ENCODE measurements at places on chromosomes 16 and 17.

GRCh38 chr17:29577385-29578211 lies 9.1 kb downstream of the TP53I13 start:
- DNase-seq: no peak

DNA sequence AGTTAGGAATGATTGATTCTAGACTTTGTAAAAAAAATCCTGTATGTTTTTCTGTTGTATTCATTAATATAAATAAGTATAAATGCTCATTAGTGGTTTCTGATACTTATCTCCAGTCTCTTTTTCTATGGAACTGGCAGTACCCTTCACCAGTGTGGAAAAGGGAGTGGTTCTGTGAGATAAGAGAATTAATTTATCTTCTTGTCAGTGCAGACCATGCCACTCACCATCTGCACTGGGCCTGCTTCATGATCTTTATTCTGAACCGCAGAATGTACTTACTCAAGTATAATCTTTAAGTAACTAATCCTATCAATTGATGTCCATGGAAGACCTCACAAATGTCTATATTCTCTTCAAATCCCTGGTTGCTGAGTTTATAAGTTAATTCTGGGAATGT lies 836.1 kb upstream of the CDH8 start:
- no peak for DNase-seq

DNA sequence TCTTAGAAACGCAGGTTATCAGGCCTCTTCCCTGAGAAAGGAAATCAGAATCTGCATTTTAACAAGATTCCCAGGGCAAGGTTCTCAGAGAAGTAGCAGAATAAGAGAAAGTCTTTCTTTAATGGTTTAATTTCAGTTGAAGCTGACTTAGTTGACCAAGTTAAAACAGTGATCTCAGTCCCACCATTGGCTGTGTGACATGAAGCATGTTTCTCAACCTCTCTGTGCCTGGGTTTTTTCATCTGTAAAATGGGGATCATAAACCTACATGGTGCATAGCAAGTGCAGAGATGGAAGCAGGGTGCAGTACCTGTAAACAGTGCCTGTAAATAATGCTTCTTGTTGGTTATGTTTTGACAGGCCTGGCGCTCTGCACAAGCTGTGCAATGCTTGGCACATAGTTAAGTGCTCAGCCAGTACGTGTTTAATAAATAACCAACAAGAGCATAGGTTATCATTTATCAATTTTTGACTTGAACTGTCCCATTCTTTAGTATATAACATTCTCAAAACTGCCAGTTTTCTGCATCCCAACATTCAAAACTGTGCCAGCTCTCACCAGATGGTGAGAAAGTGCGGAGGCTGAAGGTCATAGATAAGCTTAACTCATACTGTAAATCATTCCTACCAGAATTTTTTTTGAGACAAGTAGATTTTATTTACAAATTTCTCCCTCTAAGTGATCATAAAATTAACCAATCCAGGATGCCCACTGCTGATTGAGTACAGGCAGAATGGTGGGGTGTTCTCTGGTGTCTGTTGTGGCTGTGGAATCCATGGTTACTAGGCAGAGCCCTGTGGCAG lies 6.9 kb downstream of the C17orf67 start:
- no peak for DNase-seq

DNA sequence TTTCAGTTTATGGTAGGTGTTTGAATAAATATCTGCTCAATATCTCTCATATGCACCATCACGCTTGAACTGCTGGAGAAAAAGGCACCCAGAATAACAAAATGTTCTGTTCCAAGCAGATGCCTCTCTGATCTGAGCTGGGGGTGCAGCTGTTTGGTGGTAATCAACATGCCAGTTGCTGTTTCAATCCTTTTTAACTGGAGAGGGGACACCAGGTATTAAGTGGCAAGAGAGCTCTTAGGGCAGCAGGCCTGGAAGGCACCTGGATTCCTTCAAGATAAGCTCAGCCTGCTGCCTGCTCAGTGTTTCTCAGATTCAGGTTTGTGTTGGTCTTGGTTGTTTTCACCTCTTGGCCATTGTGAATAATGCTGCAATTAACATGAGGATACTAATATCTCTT lies 27.2 kb upstream of the VAT1L start:
- DNase-seq: no peak

DNA sequence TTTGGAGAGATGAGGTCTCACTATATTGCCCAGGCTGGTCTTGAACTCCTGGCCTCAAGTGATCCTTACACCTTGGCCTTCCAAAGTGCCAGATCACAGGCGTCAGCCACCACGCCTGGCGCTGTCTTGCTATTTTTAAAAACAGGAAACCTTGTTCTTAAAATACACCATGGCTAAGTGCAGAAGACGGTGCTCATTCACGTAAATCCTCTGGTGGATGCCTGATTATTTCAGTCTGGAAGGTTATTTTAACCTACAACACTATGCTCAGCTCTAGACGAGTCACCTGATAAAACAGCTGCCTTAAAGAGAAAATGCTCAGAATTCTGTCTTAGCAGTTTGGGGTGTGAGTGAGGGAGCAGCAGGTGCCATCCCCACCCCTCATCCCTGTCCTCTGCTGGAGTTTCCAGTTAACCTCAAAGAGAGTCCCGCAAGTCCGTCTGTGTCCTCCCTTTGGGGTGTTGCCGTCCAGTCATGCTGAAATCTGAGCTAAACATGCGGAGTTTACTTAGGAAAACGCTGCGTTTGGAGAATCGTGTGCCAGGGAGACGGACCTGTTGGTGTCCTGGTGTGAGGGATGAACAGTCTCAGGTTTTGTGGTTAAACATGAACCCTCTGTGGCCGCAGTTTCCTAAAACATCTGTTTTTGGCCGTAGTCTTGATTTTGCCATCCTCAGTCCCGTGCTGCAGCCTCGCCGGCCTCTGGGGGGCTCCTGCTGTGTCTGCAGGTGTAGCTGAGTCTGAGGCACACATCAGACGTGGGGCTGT lies 17.1 kb downstream of the SPG7 start:
- no peak for DNase-seq

GRCh38 chr16:58428621-58429542 lies 36.6 kb downstream of the GINS3 start:
- DNase-seq: no peak

DNA sequence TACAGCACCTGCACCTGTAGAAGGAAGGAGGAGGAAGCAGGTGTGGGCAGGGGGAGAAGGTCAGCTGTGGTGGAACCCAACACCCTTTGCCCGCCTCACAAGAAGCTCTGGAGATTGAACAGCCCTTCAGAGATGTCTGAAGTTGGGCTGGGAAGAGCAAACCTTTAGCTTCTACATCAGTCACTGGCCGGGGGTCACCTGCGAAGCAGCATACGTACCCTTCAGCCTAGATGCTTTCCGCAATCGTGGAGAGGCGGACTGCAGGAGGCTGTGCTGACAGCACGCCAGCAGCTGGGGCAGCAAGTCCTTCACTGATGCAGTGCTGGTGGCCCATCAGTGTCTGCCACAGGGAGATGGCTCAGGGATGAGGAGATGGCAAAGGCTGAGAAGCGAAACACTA lies 5.2 kb upstream of the HS3ST3B1 start:
- DNase-seq: no peak

DNA sequence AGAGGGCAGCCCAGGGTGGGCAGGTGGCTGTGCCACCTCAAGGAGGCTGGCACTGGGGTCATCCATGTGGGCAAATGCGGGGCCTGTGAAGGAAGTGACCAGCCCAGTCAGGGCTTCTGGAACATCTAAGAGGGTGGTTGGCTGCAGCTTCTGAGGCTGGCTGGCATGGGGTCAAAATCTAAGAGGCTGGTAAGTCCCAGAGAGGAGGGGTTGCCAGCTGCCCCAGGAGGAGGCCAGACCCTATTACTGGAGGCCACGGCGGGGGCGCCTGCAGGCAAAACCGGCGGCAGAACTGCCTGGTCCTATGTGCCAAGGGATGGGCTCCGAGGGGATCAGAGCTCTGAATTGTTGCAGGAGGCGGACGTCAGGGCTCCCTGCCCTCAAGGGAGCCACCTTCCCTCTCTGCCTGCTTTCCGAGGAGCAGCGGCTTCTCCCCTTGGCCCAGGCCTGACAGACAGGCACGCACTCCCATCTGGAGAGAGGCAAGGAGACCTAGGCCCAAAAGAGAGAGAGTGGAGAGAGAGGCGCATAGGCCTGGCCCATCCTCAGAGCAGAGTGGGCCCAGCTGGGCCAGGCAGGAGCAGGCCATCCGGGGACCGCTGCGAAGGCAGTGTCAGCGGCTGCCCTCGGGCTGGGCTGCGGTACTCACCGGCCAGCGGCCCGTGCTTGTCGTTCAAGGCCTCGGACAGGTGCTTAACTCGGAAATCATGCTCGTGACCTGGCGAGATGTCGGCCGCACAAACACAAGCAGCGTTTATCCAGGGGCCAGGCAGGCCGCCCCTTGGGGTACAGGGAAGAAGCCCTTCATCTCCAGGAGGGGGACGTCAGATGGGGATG lies 10.9 kb downstream of the ZACN start:
- DNase-seq: no peak

DNA sequence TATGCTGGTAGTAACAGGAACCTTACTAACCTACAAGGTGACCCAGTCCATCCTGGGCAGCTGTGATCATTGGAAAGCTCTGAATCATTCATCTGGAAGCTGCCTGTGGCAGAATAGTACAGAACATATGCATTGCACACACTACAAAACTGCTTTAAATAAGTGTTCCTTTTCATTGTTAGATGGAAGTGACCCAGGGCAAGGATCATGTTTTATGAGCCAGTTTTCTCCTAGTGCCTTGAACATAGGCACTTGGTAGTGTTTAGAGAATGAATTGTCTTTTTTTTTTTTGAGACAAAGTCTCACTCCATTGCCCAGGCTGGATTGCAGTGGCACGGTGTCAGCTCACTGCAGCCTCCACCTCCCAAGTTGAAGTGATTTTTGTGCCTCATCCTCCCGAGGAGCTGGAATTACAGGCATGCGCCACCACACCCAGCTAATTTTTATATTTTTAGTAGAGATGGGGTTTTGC lies 55.4 kb downstream of the TENT4B start:
- DNase-seq: no peak

DNA sequence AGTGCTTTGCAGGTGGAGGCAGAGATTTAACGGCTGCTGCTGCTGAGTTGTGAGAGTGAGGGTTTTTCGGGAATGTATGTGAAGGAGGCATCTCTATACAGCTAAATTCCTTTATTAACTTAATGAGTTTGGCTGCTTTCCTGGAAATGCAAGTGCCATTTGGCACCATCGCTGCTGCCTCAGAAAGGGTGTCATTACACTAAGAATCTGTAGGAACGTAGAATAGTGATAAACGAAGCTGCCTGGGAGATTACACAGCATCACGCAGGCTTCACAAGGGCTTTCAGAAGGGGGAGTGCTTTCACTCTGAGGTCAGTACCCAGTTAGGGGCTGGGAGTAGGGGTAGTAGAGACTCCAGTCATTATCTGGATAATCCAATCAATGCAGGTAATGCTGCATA lies 14.1 kb upstream of the NLRP1 start:
- no peak for DNase-seq

DNA sequence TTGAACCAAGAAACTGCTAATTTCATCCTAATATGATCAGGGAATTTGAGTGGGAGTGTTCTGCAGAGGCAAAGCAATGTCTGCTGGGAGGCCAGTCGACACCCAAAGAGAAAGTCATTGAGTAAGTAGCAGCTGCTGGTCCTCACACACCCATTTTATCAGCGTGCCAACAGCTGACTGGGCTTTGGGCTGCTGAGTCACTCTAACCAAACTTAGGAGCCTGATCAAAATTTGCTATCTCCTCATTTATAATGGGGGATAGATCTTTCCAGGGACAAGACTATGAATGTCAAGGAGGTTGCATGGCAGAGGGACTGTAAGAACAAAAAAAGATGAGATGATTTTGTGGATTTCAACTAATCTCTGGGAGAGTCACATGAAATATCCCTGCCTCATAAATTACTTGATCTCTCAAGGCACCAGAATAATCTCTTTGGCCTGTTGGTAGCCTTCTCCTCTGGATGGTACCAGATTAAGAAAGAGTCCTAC lies 32.9 kb downstream of the CPSF4L start:
- no peak for DNase-seq

DNA sequence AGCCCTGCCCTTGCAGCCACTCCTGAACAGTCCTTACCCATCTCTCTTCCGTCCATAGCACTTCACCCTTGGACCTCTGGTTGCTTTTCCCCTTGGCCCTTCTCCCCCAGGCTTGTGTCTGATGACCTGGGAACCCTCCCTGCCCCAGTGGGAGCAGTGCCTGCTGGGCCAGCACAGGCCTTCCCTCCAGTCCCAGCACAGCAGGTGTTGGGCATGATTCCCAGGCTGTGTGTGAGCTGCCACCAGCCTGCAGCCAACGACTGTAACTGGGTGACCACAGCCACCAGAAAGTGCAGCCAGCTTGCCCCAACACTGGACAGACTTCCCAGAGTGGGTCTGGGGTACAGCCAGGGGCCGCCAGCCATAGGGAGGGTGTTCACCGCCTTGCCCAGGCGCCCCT lies 30.0 kb downstream of the CRAMP1 start:
- no peak for DNase-seq

GRCh38 chr17:69503711-69504110 lies 89.2 kb downstream of the MAP2K6 start:
- no peak for DNase-seq

DNA sequence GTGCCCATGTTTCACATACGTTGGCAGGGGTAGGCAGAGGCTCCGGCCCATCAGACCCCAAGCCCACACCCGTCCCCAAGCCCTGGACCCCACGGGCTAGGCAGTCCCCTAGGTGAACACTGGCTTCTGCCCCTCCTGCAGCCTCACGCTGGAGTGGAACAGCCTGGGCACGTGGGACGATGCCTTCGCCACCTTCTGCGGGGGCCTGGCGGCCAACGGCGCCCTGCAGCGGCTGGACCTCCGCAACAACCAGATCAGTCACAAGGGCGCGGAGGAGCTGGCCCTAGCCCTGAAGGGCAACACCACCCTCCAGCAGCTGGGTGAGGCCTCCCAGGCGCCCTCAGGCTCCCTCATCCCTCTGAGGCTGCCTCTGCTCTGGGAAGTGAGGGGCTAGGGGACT lies 1.8 kb downstream of the LRRC45 start:
- DNase-seq: no peak

GRCh38 chr17:69468207-69468606 lies 53.7 kb downstream of the MAP2K6 start:
- DNase-seq: no peak

GRCh38 chr17:10198509-10199249 lies at the start of gene GAS7:
TSS of gene GAS7 (minus strand) at chr17:10198606.
- DNase-seq: no peak

GRCh38 chr17:77645072-77646045 lies 313.1 kb upstream of the TNRC6C start:
- DNase-seq: no peak

DNA sequence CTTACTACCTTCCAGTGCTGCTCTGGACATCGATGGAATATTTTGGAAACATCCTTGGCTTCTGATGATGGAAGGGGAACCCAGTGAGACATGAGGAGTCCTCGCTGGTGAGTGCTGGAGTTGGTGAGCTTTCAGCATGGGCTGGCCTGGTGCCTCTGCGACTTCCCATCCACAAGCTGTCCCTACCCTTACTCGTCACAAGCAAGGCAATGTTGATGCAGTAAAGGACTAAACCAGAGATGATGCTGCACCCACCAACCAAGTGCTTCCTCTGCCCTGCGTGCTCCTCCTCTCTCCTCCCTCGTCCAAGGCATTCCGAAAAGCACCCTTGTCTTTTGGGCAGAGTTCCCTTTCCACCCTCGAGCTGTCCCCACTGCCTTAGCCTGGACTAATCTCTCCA lies 154.7 kb downstream of the GRIN2A start:
- no peak for DNase-seq

GRCh38 chr17:55248077-55248476 lies 16.7 kb upstream of the HLF start:
- no peak for DNase-seq

Data from forelimb muscle (tissue), 1 donor.